Kidney tubule cell (primary cell): ENCODE measurements at places on chromosomes 1 and 21.

DNA sequence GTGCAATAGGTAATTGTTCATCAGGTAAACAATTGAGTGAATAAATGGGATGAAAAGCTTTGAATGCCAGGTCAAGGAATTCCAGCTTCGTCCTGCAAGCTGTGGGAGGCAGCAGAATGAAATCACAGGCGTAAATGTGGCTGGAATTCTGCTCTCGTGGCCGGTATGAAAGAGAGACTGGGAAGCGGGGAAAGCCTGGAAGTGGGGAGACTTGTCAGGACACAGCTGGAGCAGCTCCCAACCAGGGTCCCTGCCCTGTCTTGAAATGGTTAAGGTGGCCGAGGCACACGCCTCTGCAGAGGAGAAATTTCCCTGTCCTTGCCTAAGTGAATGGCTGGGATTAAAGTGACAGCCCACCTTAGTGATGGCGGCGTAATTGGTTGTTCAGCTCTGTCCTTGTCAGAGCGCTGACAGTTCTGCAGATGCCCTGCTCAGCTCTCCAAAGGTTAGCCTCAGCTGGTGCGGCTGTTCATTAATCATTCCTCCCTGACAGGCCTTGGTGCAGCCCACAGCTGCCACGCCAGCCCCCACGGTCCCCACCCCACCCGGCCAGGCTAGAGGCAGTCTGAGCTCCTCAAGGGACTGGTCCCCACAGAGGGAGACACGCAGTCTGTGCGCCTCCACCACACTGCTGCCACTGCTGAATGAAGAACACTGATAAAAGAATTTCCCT lies 398.3 kb upstream of the POU3F1 start:
- DNase-seq, result no peak

- no peak for DNase-seq
These were observed 6.0 kb upstream of the ARHGEF2 start for GRCh38 chr1:155984341-155984740.

DNA sequence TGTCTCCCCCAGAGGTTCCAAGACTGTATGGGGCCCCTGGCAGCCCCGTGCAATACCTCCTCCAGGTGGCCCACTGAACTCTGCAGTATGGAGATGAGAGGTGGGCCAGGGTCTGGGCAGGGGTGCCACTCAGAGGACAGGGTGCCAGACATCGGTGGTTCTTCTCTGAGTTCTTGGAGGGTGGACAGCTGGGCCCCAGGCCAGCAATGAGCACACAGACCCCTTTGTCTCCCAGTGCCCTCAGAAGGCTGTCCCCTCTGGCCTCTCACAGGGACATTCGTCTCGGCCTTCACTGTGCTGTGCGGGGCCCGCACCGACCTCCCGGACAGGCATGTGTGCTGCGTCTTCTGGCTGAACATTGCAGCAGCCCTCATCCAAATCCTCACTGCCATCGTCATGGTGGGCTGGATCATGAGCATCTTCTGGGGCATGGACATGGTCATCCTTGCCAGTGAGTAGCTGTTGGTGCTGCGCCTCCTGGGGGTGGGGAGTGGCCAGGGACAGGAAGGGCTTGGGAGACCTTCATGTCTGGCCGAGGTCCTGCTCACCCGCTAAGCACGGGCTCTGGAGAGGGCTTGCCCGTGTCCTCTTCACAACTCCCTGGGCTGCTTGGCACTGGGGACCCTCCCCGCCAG lies 48.1 kb downstream of the STUM start:
- DNase-seq, result no peak

- no peak for DNase-seq
These were observed 56.3 kb upstream of the SLC25A33 start for GRCh38 chr1:9482816-9483572.

DNA sequence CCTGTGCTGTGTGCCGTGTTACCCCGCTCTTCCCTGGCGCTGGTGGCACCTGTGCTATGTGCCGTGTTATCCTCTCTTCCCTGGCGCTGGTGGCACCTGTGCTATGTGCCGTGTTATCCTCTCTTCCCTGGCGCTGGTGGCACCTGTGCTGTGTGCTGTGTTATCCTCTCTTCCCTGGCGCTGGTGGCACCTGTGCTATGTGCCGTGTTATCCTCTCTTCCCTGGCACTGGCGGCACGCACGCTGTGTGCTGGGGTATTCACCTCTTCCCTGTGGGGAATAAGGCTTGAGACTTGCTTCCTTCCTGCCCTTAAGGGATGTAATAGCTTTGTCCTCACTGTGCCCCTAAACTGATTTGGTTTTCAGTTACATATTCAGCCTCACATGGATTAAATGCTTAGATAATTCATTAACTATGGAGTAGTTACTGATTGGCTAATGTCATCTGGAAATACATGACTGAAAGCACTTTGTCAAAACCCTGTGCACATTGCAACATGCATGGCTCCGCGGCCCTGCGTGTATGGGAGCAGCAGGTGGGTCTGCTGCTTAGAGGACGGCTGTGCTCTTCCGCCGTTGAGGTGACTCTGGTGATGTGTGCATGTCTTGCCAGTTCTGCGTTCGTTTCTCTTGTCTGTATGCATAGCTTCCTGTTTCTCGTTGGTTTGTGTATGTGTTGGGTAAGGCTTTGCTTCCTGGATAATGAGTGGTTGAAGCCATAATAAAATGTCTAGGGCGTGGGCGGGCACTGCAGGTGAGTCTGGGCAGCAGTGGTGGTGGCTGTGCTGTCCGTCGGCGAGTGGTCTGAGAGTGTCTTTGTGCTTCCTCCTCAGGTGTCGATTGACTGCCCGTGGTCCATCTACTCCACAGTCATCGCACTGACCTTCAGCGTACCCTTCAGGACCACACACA lies 17.9 kb upstream of the PWP2 start:
- DNase-seq, result peak; percentile 81

- DNase-seq, result no peak
These were observed 27.3 kb downstream of the KIAA2013 start for GRCh38 chr1:11898831-11899467.

- peak; percentile 76 for DNase-seq
These were observed 19.5 kb downstream of the TEX35 start for GRCh38 chr1:178532392-178532791.

DNA sequence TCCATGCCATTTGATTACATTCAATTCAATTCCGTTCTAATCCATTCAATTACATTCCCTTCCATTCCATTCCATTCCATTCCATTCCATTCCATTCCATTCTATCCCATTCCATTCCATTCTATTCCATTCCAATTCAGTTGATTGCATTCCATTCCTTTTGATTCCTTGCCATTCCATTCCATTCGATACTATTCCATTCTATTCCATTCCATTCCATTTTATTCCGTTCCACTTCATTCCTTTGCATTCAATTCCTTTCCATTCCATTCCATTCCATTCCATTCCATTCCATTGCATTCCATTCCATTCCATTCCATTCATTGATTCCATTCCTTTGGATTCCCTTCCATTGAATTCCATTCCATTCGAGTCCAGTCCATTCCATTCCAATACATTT lies 2574.0 kb upstream of the TPTE start:
- DNase-seq, result no peak

GRCh38 chr1:1281533-1282321 lies 1.5 kb downstream of the SCNN1D start:
- DNase-seq, result peak; percentile 92

DNA sequence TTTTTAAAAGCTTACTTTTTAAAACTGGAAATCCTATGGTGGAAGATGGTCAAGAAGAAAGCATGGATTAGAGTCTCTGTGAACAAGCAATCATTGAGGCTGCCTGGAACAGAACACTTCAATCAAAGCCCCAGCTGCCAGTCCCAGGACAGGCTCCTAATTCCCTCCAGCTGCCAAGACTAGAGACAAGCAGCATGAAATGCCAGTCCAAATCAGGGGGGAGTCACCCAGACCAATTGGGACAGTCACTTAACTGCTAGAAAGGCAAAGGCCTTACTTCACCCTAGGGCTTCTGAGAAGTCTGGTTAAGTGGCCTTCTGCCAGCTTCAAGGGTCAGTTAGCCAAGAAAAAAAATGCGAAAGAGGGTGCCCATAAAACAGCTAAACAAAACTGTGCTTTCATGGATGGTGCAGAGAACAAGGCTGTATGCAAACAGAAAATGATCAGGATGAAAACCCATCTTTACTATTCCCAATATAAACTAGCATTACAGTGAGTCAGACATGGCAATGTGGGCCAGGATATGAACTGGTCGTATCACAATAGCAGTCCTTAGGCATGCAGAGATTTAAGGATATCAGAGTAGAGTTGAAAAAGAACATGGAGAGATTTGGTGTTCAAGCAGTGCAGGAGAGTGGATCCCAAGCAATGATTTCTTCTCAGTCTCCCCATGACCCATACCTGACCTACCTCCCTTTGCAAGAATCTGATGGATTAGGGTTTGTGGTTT lies 31.0 kb upstream of the MAN1A2 start:
- DNase-seq, result no peak

- peak; percentile 49 for DNase-seq
These were observed 563 bp upstream of the NFIA start for GRCh38 chr1:61081686-61082310.

DNA sequence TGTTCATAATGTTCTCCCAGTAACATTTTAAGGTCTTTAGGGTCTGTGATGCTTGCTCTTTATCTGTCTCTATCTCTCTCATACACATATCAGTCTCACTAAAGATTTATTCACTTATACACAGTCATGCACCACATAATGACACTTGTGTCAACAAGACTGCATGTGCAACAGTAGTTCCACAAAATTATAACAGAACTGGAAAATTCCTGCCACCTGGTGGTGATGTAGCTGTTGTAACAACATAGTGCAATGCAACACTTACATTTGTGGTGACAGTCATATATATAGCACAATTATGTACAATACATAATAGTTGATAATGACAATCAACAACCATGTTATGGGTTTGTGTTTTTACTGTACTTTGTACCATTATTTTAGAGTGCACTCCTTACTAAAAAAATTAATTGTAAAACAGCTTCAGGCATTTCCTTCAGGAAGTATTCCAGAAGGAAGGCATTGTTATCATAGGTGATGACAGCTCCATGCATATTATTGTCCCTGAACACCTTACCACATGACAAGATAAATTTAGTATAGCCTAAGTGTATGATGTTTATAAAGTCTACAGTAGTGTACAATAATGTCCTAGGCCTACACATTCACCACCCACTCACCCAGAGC lies 8.1 kb downstream of the TDRD5 start:
- peak; percentile 59 for DNase-seq

- no peak for DNase-seq
These were observed 11.9 kb upstream of the COL18A1 start for GRCh38 chr21:45393021-45393420.

DNA sequence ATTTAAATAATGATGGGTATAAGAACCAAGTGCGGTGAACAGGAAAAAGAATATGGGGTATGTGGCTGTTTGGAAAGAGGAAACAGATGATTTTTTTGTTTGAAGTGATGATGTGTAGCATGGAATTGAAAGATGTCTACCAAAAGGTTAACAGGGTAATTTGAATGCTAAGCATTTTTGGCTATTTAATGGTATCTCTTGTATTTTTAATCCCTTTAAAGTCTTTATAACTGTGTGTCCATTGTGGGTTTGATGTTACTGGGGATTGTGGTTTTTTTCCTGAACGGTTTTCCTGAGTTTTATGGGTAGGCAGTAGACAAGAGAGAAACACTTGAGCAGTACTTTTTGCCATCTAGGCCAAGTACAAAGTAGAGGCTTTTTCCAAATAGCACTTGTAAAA lies 63.2 kb downstream of the PRDM2 start:
- DNase-seq, result no peak

DNA sequence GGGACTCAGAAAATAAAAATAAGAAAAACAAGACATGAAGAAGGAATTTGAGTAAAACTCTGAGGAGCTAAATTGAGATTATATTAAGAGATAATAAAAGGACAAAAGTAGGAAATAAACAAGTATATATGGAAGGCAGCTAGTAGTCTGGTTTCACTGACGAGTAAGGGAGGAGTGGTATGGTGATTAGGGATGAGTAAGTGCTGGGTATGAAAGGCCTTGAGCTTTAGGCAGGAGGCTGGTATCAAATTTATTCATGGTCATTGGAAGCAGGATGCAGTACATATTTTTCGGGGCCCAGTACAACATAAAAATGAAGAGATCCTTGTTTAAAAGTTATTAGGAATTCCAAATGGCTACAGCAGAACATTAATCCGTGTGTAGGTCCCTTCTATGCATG lies 789.7 kb upstream of the PRMT6 start:
- peak; percentile 18 for DNase-seq

DNA sequence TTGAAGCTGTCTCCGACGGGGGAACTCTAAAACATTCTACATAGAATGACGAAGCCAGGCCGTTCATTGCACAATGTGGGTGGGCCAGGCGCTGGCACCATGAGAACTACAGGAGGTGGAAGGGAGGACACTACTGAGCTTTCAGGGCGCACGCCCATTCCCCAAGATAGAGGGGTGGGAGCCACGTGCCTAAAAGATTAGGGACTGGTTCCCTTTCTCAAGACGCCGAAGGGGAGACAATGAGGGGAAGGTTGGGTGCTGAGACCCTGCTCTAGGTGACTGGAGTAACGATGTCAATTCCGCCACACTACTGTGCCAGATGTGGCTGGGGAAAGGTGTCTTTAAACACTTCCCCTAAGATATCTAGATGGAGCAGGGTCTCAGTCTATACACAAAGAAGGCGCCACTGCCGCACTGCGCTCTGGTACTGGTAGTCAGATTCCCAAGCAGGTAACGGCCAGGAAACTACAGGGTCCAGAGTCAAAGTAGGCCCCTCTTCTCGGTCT lies 782 bp downstream of the CSDE1 start:
- peak; percentile 28 for DNase-seq

DNA sequence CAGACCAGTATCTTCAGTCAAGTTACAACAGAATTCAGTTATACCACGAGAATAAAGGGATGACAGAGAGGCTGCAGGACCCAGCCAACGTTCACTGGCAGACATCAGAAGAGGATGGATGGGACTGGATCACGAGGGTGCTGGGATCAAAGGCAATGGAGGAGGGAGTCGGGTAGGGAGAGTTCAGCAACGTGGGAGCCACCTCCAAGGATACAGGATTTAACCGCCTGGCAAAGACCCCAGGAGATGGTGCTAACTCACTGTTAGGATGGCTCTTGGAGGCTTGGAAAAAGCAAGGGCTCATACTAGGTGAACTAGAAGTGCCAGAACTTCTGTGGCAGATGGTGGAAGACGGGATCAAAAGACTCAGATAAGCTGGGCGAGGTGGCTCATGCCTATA lies 99.1 kb upstream of the DISP3 start:
- no peak for DNase-seq

GRCh38 chr1:107683683-107684082 lies 281.3 kb downstream of the VAV3 start:
- DNase-seq, result peak; percentile 45

DNA sequence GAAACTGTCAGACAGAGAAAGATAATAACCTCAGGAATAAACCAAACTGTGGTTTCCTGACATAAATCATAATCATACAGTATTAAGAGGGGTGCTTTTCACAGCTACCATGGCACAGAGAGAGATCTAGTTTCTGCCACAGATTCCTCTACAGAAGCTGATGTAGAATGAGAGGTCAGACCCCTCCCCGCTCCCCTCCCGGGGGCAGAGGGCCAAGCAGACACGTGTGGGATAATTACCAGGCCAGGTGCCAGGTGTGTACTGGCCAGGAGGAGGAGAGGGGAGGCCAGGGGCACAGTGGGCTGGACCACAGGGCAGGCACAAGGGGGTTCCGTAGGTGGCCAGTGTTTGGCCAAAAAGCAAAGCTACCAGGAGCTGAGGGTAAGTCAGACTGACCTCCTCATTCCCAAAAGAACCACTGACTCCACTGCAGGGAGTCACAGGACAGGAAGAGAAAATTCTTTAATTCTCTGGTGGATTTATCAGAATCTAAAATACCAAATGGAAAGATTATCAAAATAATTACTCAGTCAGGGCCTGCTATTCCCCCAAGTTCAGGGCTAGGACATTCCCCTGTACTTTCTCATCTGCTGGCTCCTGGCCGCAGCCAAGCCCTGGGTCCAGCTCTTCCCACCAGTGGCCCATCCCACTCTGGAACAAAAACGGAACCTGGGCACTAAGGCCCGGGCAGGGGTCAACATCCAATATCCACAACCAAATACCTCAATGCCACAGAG lies 30.0 kb downstream of the C2CD2 start:
- no peak for DNase-seq
